Endothelial cell of coronary artery (primary cell): ENCODE measurements at places on chromosomes 5 and 9. TPM values are rescaled to one million over a fixed set of nuclear protein-coding genes. Genes with fewer than 3 reads are reported as not detected.

The PIP5KL1 gene
- 0.18 and 1.0 TPM in 2 replicates for total RNA-seq

The GLE1 gene
- total RNA-seq = 21.5 and 21.8 TPM in 2 replicates

The RETREG1 gene
- 0.18 and 0.28 TPM in 2 replicates for total RNA-seq

The IL33 gene
- 39.9 and 138 TPM in 2 replicates for total RNA-seq

The LCN15 gene
- total RNA-seq = not detected in 2 replicates
